ENCODE measurements at places on chromosomes 1 and 21.
A peak's percentile ranks its signal among the peaks of the same experiment; 100 is the strongest.

GRCh38 chr1:246318622-246319021 is 188.5 kb downstream of the SMYD3 start:
- DNase-seq, result no peak

DNA sequence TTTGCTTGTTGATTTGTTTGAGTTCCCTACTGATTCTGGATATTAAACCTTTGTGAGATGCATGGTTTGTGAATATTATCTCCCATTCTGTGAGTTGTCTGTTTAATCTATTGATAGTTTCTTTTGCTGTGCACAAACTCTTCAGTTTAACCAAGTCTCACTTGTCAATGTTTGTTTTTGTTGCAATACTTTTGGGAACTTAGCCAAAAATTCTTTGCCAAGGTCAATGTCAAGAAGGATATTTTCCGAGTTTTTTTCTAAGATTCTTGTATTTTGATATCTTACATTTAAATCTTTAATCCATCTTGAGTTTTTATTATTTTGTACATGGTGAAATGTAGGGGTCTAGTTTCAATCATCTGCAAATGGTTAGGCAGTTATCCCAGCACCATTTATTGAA is 1230.7 kb upstream of the NCAM2 start:
- no peak for DNase-seq

- no peak for DNase-seq
Observed at GRCh38 chr21:42384989-42385388, 10.9 kb downstream of the TMPRSS3 start.

DNA sequence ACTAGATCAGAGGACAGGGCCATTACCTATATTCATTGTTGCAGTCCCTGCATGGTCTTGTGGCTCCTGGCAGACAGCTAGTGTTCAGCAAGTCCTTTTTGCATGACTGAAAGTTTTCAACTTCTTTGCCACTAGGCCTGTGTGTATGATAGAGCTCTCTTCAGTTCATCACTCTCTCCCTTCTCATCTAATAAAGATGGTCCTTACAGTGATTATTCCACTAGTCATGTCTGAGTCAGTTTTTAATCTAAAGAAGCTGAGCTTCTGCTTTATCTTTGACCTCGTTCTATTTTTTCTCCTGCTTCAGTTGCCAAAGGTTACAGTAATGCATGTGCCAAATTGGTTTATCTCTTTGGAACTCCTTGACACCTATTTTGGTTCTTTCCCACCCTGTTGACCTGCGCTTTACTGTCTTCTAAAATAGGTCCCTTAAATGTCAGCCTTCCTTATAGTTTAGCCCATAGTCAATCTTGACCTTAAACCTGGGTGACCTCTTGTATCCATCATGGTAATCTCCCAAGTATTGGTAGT is 6.4 kb downstream of the CXADR start:
- no peak for DNase-seq

GRCh38 chr21:45824546-45825215 is 156.9 kb upstream of the COL6A1 start:
- DNase-seq, result no peak

DNA sequence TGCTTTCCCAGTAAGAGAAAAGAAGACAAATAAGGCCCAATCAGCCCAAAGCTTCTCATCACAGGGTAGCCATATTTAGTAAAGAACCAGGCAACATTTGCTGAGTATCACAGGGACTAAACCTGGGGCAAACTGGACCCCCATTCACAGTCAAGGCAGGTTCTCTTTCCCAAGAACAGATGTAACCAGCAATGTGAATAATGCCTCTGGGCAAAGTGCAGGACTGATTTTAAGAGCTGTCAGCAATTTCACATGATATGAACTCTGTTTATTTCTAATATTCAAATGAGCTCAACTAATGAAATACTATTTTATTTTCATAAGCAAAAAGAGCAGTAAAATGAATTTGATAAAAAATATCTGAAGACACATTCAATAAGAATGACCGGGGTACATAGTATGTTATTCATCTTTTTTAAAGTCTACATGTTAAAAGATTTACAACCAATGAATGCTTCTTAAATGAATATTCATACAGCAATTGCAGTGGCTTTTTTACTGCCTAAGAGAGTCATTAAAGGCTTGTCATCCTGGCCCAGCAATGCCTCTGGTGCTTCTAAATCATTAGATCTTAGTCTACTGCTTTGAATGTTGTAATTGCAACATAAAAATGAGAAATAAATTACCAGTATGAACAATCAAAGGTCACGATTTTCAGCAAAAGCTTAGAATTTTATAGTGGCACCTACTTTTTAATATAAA is 308.8 kb downstream of the SMYD3 start:
- no peak for DNase-seq

DNA sequence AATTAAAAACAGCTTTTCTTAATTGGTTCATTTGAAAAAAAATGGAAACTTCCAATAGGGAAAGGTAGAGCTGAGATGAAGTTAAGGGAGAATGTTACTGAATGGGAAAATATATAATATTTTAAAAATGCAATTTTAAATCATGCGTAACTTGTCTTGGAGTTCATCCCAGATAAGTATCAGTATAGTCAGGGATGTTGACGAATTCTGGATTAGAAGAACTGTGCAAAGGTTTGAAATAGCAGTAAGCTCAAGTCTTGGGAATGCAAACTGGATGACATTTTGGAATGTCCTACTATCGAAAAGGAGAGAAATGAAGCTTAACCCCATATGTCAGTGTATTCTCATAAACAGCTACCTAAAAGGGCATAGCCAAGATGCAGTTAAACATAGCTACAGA is 4.0 kb upstream of the ST6GALNAC3 start:
- no peak for DNase-seq

- DNase-seq, result no peak
Observed at GRCh38 chr1:115168026-115168425, 78.7 kb upstream of the TSPAN2 start.

GRCh38 chr1:236893626-236894545 is 98.8 kb downstream of the MTR start:
- DNase-seq, result no peak

GRCh38 chr1:18077657-18078215 is 29.9 kb upstream of the IGSF21 start:
- DNase-seq, result no peak

DNA sequence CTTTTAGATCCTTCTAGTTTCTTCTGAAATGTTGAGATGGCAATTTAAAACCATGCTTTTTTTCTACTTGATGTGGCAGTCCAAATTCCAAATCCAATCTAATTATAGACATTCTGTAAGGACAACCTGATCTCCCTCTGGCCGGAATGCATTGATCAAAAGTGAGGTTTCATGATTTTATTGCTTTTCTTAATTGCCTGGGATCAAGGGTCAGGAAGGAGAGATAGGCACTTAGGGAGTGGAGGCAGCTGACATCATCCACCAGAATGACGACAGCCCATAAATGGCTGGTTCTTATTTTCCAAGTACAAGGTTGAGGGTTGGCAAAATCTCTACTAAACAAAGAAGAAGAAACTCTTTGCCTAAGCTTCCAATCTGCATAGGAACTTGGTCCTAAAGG is 46.4 kb upstream of the SCCPDH start:
- DNase-seq, result no peak

DNA sequence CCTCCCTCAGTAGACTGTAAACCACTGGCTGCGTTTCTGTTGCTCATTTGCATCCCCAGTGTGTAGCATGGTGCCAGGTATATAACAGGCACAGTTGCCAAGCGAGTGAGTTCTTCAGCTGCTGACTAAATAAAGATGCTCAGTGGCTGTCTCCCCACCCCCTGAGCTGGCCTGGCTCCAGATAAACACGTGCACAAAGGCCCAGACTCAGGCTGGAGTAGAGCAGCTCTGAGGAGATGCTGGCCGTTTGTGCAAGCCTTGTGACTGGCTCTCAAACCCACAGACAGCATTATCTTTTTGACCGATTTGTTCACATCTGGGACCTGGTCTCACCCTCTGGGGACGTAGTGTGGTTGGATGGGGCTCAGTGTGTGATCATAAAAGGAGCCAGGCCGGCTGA is 7.1 kb downstream of the CHRNB2 start:
- DNase-seq, result no peak

- peak; percentile 35 for DNase-seq
Observed at GRCh38 chr1:48697066-48697707, 79.5 kb downstream of the BEND5 start.

DNA sequence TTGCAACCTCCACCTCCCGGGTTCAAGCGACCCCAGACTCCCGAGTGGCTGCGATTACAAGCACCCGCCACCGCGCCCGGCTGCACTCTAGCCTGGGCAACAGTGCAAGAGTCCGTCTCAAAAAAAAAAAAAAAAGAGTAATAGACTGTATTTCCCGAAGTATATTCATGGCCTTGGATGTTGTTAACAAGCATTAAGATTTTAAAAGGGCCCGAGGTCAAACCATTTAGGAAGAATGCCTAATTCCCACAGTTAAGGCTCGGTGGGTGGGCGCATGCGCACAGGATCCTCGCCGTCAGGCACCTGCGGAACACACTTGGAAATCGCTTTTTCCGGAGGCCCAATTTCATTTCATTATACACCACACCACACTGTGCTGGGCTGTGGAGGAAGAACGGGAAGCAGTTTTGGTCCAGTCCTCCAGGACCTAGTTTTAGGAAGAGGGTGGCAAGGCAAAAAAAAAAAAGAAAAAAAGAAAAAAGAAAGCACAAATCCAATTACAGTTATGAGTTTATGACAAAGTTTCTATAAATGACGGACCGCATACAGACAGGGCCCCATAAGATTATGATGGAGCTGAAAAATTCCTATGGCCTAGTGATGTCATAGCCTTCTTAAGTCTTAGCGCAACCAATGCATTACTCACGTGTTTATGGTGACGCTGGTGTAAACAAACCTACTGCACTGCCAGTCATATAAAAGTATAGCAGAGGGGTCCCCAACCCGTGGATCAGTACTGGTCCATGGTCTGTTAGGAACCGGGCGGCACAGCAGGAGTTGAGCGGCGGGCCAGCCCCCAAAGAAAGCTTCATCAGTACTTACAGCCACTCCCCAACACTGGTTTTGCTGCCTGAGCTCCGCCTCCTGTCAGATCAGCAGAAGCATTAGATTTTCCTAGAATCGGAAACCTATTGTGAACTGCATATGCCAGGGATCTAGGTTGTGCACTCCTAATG is 38.2 kb downstream of the H3-3A start:
- DNase-seq, result peak; percentile 46

GRCh38 chr21:39504230-39504629 is 52.5 kb downstream of the SH3BGR start:
- DNase-seq, result no peak

GRCh38 chr1:18560692-18561091 is 70.0 kb upstream of the PAX7 start:
- no peak for DNase-seq

GRCh38 chr1:107545056-107545577 is 404.3 kb downstream of the NTNG1 start:
- DNase-seq, result no peak

DNA sequence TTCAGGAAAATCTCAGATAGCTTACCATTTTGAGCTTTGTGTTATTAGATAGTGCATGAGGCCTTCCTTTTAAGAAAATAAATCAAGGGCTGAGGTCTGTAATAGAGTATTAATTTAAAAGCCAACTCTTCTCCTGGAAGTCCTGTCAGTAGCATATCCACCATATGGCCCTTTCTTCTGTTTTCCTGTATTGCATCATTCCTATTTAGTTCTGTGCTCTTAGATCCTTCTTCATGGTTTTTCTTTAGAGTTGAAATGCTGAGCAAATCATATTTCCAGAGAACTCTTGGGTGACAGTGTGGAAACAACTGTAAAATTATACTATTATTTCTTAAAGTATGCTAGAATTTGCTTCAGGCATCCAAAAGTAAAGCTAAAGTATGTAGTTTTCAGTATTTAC is 91.7 kb downstream of the TTC3 start:
- no peak for DNase-seq

GRCh38 chr1:211715971-211716370 is 40.5 kb upstream of the NEK2 start:
- no peak for DNase-seq
